ENCODE measurements at places on chromosomes 12 and 14. TPM values are rescaled to one million over a fixed set of nuclear protein-coding genes. Genes with fewer than 3 reads are reported as not detected.

CD27 gene
- total RNA-seq, result 77.7 TPM

NXPH4 gene
- 0.47 TPM for total RNA-seq

PRPH gene
- not detected for total RNA-seq

RDH12 gene
- not detected for total RNA-seq

OR4E2 gene
- not detected for total RNA-seq

MSI1 gene
- total RNA-seq, result 0.79 TPM
